ENCODE measurements at places on chromosomes 16 and 17.

DNA sequence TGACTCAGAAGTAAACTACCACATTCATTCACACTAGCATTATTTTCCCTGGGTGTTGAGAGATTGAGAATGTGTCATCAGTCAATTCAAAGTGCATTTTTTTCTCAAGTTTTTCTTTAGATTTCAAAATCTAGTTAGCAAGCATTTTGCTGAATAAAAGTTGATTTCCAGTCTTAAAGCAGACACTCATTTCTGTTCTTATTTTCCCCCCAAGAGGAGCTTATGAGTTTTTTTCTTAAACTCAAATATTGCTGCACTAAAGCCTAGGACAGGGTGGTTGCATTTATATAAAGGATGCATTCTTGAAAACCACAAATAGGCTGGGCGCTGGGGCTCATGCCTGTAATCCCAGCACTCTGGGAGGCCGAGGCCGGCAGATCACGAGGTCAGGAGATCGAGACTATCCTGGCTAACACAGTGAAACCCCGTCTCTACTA lies 15.3 kb downstream of the CDH3 start:
- DNase-seq = no peak

- no peak for DNase-seq
Observed at GRCh38 chr16:18839555-18839954, 38.2 kb upstream of the ARL6IP1 start.

GRCh38 chr17:3526971-3527370 lies 30.6 kb downstream of the TRPV3 start:
- DNase-seq = no peak

DNA sequence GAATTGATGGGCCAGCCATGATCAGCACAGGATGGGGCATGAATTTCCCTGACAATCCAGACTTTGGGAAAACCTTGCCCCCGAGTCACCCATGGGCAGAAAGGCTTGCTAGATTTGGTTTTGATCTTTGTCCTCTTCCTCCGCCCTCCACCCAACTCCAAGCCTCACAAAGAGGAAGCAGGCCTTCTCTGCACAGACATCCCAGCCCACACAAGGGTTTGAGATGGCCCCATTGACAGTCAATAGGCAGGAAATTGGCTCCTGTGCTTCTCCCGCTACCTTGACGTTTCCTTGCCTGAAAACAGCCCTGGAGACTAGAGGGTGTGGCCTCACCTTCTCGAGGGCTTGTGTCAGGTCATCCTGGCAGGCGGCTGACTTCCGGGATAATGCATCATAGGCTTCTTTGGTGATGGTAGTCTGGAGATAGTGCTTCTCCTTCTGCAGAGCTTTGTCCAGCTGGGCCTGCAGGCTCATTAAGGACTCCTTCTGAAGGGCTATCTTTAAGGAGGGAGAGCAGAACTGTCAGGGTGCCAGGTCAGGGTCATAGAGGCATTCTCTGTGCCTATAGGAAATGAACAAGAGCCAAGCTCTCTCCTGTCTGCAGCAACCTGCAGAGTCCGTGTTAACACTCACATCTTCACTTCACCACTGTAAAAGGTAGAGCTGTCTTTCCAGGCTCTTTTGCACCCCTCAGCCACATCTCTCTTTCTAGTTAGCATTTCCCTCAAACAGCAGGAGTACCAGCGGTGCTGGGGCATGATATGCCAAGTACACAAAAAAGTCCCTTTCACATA lies 32.2 kb downstream of the DHX38 start:
- no peak for DNase-seq

DNA sequence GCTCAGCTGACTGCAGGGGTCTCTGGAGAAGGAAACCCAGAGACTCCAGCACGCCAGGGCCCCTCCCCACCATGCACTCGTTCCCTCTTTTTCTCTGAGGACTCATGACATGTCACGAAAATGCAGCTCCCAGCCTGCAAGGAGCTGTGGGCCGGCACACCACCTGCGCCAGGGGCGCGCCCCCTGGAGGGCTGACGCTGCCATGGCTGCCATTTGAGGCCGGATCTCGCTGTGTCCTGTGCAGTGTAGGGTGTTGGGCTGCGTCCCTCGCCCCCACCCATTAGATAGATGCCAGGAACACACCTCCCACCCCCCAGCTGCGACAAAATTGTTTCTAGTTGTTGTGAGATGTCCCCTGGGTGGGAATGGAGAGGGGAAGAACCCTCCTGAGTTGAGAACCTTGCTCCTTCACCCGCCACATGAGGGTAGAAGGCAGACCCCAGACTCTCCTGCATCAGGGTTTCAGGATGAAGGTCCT lies 8.2 kb downstream of the SYNGR2 start:
- peak; percentile 61 for DNase-seq

- DNase-seq = no peak
Observed at GRCh38 chr17:49524473-49525359, 29.6 kb downstream of the NGFR start.

- DNase-seq = no peak
Observed at GRCh38 chr17:69714669-69715068, 300.2 kb downstream of the MAP2K6 start.

GRCh38 chr17:4827399-4827798 lies 5.7 kb upstream of the MINK1 start:
- DNase-seq = no peak

- DNase-seq = no peak
Observed at GRCh38 chr16:49977427-49977826, 47.6 kb upstream of the CNEP1R1 start.

DNA sequence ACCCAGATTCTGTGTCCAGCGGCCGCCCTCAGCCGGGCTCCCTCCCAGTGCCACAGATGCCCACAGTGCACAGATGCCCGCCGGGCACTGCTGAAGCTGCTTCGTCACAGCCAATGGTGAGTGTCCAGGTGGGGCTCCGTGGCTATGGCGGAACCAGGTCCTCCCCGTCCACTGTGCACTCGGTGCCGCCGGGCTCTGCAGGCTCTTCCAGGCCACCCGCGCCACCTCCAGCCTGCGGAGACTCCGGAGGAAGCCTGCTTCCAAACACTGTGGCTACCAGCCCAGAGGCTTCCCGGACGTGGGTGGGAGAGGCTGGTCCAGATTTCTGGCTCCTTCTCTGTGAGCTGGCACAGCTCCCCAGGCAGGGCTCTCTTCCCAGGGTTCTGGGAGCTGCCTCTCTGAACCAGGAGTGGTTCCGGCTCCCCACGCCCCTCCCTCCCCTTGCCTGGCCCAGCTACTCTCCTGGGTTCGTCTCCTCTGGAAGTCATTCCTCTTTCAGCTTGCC lies 2.8 kb upstream of the PYCR1 start:
- no peak for DNase-seq

All from activated CD4-positive, alpha-beta T cell treated with anti-CD3 and anti-CD28 coated beads for 1 hour (primary cell).